DND-41 (cell line): ENCODE measurements at places on chromosomes 1 and 21.

- H3K36me3 ChIP-seq = peaks cover 54% of the 10 kb centered on the region
- DNase-seq = no peak
- no peak overlapping the region for H3K4me3 ChIP-seq
- no peak overlapping the region for H3K27ac ChIP-seq
These were observed 65.1 kb upstream of the DMRTA2 start for GRCh38 chr1:50488356-50488755.

DNA sequence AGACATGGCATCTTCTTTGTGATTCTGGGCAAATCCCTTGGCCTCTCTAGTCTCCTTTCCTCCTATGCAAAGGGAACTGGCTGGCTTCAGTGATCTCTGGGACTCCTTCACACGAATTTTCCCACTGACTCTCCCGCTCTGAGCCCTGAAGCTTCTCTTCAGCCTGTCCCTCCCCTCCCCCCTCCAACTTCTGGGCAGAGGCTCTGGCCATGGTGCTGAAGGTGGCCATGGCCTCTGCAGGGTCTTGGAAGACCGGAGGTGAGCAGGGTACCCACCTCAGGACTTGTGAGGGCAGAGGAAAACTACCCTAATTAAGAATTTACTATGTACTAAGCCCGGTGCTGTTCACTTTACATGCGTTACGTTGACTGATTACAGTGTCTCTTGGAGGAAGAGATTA lies 29.4 kb upstream of the POU3F1 start:
- H3K36me3 ChIP-seq = no peaks in the 10 kb centered on the region
- peak; percentile 33 for DNase-seq
- peaks cover 5% of the 10 kb centered on the region for H3K27me3 ChIP-seq
- H3K4me1 ChIP-seq = no peaks in the 10 kb centered on the region
- H3K27ac ChIP-seq = no peak overlapping the region

DNA sequence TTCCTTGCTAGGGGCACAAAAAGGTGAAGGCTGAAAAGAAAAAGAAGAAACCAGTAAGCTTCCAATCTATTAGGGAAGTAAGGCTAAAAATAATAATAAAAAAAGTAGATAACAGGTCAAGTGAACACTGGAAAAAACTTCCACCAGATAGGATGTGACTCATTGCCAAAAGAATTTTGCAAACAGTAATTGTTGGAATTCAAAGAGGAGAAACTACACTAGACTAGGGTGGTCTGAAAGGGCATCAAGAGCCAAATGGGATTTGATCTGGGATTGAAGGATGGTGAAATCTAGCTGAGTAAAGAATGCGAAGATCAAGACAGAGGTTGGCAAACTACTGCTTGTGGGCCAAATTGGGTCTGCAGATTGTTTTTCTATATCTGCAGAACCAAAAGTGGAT lies 6.0 kb upstream of the ST6GALNAC3 start:
- no peak overlapping the region for H3K4me3 ChIP-seq
- no peaks in the 10 kb centered on the region for H3K4me1 ChIP-seq
- no peaks in the 10 kb centered on the region for H3K27me3 ChIP-seq
- DNase-seq = no peak
- no peaks in the 10 kb centered on the region for H3K36me3 ChIP-seq
- no peak overlapping the region for H3K27ac ChIP-seq

GRCh38 chr21:34335316-34335715 lies 28.5 kb upstream of the KCNE2 start:
- no peak overlapping the region for H3K27ac ChIP-seq
- H3K27me3 ChIP-seq = no peaks in the 10 kb centered on the region
- H3K4me1 ChIP-seq = no peaks in the 10 kb centered on the region
- H3K36me3 ChIP-seq = no peaks in the 10 kb centered on the region
- no peak overlapping the region for H3K4me3 ChIP-seq
